Hematopoietic multipotent progenitor cell treated with erythropoietin and hydrocortisone succinate and interleukin-3 and kit ligand, for 6 days (in vitro differentiated cells): ENCODE measurements at places on chromosomes 4 and X.

- no peak for DNase-seq
These were observed 133.8 kb downstream of the PALLD start for GRCh38 chr4:168630445-168631187.

GRCh38 chr4:92599044-92599443, 295.3 kb downstream of the GRID2 start:
- no peak for DNase-seq

GRCh38 chrX:64853424-64853823, 122.8 kb downstream of the ZC4H2 start:
- no peak for DNase-seq

DNA sequence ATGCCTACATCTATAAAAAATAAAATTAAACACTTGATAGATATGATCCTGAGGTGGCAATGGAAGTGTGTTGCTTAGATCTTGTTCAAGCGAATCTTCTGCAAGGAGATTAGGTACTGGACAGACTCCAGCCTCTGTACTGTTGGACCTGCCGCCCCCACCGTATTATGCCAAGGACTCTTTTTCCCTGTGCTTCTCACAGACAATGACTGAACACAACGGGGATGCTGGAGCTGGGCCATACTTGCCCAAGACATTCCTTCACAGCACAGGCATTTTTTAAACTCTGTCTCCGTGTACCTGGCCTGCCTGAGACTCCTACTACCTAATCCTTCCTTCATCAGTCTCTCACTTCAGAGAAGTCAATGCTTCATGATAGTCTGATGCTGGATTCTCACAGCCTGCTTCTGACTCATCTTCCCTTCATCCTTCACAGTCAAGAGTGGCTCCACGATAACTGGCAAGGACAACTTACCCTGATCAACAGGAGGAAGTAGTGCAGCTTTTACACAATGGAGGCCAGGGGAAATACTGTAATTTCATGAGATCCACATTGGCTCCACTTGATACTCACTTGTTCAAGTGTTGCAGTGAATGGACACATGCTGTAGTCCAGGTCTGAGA, 754.6 kb upstream of the AGA start:
- DNase-seq = no peak

- DNase-seq = peak; percentile 53
These were observed 36.6 kb downstream of the IGFBP7 start for GRCh38 chr4:57073559-57073958.

DNA sequence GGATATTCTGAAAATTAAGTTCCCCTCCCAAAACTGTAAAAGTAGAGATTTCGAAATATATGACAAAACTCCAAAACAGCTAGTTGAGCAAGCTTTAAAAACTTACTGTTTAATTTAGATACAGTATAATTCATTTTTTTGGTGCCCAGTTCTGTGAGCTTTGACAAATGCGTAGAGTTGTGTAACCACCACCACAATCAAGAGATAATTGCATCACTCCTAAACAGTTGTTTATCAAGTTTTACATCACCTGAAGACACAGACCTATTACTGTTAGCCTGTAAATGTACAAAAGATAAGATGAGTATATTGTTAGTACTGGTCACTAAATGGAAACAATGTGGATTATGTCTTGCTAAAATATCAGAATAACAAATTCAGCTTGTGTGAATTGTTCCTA, 62.3 kb downstream of the ALG13 start:
- DNase-seq = peak; percentile 6

- DNase-seq = no peak
These were observed 7.9 kb upstream of the CHRDL1 start for GRCh38 chrX:110803506-110803905.

GRCh38 chr4:142815834-142816233, 30.3 kb downstream of the INPP4B start:
- peak; percentile 57 for DNase-seq
